ENCODE measurements at places on chromosomes 11 and 22. TPM values are rescaled to one million over a fixed set of nuclear protein-coding genes. Genes with fewer than 3 reads are reported as not detected.

The RFPL2 gene
- not detected for total RNA-seq

DNA sequence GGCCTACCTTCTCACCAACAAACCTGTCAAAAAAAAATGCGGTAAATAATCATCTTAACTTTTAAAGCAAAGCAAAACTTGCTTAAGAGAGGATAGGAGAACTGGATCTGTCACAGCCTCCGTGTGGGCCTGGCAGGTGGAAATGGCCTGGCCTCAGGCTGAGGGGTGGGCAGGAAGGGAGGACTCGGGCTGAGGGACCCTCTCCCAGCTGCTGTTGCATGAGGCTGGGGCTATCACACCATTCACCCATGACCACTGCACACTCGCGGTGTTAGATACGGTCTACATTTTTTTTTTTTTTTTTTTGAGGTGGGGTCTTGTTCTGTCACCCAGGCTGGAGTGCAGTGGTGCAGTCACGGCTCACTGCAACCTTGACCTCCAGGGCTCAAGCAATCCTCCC is 24.5 kb downstream of the ARHGAP1 start:
- H3K36me3 ChIP-seq: no peaks in the 10 kb centered on the region
- H3K27ac ChIP-seq: peak overlapping the region; percentile 78
- no peaks in the 10 kb centered on the region for H3K27me3 ChIP-seq
- H3K4me1 ChIP-seq: peaks cover 5% of the 10 kb centered on the region

DNA sequence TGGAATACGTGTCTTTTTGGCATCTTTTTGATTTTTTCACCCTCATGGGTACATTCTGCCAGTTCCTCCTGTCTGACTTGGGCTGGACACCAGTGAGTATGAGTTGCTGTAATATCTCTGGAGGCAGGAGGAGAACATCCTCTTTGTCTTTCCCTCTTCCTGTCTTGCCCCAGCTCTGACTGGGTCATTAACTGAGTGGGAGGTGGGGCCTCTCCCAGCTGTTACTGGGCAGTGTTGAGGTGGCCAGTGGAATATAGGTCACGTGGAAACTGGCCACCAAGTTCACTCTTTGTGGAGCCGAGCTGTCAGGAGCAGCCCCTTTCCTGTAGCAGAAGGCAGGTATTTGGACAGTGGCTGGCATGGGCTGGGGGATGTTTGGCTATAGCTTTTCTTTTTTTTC is 2.2 kb downstream of the GLB1L2 start:
- no peaks in the 10 kb centered on the region for H3K4me1 ChIP-seq
- H3K4me3 ChIP-seq: no peak overlapping the region
- DNase-seq: no peak
- no peak overlapping the region for H3K27ac ChIP-seq
- no peaks in the 10 kb centered on the region for H3K36me3 ChIP-seq

DNA sequence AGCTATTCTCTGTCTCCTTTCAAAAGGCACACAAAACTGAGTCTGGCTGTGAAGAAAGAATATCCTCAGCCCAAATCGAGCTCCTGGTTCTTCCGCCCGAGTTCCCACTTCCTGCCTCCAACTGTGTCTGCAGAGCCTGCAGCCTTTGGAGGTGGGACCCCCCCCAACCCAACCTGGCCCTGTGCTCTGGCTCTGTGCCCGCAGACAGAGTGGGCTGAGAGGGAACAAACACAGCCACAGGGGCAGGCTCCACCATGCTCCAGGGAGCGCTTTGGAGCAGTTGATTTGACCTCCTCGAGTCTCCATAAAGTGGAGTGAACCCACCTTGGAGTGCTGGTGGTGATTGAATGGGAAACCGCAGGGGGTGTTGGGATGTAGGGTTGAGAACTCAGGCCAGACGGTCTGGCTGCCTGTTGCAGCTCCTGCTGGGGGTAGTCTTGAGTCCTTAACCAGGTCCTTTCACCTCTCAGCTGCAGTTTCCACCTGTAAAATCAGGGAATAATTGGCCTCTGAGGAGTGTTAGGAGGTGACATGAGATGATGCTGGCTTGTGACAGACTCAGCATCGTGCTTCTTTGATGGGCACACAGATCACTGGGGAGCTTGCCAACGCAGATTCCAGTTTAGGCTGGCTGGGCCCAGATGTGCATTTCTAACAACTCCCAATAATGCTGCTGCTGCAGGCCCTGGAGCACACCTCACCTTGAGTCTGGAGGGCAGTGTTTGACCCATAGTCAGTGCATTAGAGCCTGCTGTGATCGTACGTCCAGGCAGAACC is 11.4 kb downstream of the DAGLA start:
- H3K27ac ChIP-seq: no peak overlapping the region
- no peak overlapping the region for H3K4me3 ChIP-seq
- DNase-seq: no peak
- no peaks in the 10 kb centered on the region for H3K27me3 ChIP-seq

GRCh38 chr11:62370743-62371440 is 33.6 kb downstream of the ASRGL1 start:
- H3K36me3 ChIP-seq: no peaks in the 10 kb centered on the region
- H3K27ac ChIP-seq: no peak overlapping the region
- no peak overlapping the region for H3K4me3 ChIP-seq
- no peak for DNase-seq

GRCh38 chr11:76850130-76850529 is 10.6 kb upstream of the ACER3 start:
- no peaks in the 10 kb centered on the region for H3K27me3 ChIP-seq
- no peak overlapping the region for H3K4me3 ChIP-seq
- no peak overlapping the region for H3K27ac ChIP-seq
- DNase-seq: no peak

GRCh38 chr11:85725510-85726258 is 39.7 kb upstream of the CCDC89 start:
- H3K4me1 ChIP-seq: no peaks in the 10 kb centered on the region
- no peak overlapping the region for H3K27ac ChIP-seq
- no peaks in the 10 kb centered on the region for H3K27me3 ChIP-seq
- no peak for DNase-seq

- H3K27me3 ChIP-seq: no peaks in the 10 kb centered on the region
- H3K27ac ChIP-seq: no peak overlapping the region
- H3K36me3 ChIP-seq: no peaks in the 10 kb centered on the region
Observed at GRCh38 chr11:64581057-64581523, 9.9 kb upstream of the SLC22A12 start.

The C11orf87 gene
- total RNA-seq: not detected

The ZNF408 gene
- total RNA-seq: 8.5 TPM

DNA sequence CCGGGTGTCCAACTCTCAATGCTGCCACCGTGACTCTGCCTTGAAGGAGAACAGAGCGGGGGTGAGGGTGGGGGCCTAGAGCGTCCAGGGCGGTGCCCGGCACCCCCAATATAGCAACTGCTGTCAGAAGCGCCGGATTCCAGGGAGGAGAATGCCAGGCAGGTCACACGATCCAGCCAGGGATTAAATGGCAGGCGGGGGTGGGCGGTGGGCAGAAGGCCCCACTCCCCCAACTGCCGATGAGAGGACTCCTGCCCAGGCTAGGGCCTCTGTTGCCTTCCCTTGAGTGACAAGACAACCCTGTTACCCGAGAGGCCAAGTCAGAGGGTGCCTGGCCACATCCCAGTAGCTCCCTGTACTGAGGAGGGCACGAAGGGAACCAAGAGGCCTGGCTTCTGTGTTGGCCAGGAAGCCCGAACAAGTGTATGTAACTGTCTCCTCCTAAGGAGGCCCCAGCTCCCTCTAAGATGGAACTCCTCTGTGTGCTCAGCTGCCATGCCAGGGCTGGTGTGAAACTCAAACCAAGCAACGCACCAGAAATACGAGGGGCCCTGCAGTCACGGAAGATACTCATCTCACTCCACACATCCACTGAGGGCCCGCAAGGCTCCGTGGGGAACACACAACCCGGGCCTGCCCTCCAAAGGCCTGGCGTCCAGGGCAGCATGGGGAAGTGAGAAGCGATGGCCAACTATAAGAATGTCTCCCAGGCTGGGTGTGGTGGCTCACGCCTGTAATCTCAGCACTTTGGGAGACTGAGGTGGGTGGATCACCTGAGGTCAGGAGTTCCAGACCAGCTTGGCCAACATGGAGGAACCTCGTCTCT is 3.0 kb downstream of the PACSIN3 start:
- peaks cover 21% of the 10 kb centered on the region for H3K4me1 ChIP-seq
- DNase-seq: no peak
- H3K27ac ChIP-seq: no peak overlapping the region
- H3K27me3 ChIP-seq: no peaks in the 10 kb centered on the region
- no peaks in the 10 kb centered on the region for H3K36me3 ChIP-seq

GRCh38 chr11:120807414-120808150 is 216.3 kb upstream of the TBCEL start:
- H3K4me1 ChIP-seq: no peaks in the 10 kb centered on the region
- H3K36me3 ChIP-seq: no peaks in the 10 kb centered on the region
- H3K4me3 ChIP-seq: no peak overlapping the region
- no peak overlapping the region for H3K27ac ChIP-seq
- DNase-seq: no peak

The GGT5 gene
- 23.1 TPM for total RNA-seq

- no peaks in the 10 kb centered on the region for H3K36me3 ChIP-seq
- no peak overlapping the region for H3K4me3 ChIP-seq
- DNase-seq: no peak
- H3K27ac ChIP-seq: no peak overlapping the region
- H3K4me1 ChIP-seq: peaks cover 6% of the 10 kb centered on the region
- H3K27me3 ChIP-seq: no peaks in the 10 kb centered on the region
Observed at GRCh38 chr22:45413013-45413367, 409 bp downstream of the SMC1B start.

DNA sequence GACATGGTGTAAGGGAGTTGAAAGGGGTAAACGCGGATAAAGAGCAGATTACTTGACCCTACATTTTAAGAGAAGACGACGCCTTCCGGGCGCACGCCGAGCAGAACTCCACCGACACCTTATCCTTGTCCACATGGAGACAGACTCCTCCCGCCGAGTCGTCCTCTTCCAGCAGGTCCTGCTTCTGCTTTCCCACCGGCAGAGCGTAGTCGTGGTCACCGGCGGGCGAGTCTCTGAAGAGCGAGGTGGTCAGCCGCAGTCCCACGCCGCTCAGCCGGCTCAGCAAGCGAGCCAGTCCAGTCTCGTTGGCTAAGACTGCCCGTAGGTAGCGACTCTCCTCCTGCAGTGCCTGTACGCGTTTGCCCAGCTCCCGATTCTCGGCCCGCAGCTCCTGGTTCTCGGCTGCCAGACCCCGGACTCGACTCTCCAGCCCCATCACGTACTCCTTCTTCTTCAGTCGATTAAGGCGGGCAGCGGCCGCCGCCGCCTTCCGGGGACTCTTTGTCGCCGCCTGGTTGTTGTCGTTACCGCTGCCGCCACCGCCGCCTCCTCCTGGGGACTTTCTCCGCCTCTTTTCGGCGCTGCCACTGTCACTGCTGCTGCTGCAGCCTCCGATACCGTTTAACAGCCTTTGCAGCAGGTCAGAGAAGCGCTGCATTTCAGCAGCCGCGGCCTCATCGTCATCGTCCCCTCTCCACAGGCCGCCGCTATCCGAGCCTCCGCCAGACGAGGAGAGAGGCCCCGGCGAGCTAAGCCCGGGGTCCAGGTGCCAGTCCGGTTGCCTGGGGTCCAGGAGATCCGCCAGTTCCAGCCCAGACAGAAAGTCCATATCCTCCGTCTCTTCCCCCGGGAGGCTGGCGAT is 945 bp downstream of the CREBZF start:
- peak overlapping the region; percentile 87 for H3K4me3 ChIP-seq
- H3K27ac ChIP-seq: peak overlapping the region; percentile 95
- DNase-seq: peak; percentile 61
- H3K27me3 ChIP-seq: no peaks in the 10 kb centered on the region

GRCh38 chr22:43273902-43274484 is 69.2 kb downstream of the SCUBE1 start:
- H3K27me3 ChIP-seq: no peaks in the 10 kb centered on the region
- DNase-seq: peak; percentile 35
- no peak overlapping the region for H3K4me3 ChIP-seq
- no peaks in the 10 kb centered on the region for H3K4me1 ChIP-seq
- no peaks in the 10 kb centered on the region for H3K36me3 ChIP-seq

DNA sequence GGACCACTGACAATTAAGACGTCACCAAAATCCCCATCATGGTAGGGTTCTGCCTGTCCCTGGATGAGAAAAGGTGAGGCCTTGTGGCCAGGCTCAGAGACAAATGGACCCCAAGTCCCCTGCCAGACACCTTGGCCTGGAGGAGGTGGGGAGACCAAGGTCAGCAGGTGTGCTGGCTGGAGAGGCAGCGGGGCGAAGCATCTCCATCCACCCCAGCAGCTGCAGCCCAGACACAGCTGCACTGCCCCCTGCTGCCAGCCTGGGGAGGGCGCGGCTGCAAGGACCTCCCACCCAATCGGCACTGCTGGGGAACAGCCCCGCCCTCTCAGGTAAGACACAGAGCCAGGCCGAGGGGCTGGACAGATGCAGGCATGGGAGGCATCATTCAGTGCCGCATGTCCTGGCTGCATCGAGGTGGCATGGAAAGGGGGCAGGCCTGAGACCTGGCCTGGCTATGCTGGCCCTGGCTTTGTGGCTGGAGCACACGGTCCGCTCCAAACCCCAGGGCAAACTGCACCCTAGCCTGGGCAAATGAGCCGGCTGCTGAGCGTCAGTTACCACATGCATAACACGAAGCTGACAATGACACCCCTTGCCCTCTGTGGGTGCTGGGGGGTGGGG is 12.2 kb upstream of the MFNG start:
- DNase-seq: no peak
- H3K4me3 ChIP-seq: no peak overlapping the region
- H3K27ac ChIP-seq: no peak overlapping the region
- no peaks in the 10 kb centered on the region for H3K4me1 ChIP-seq
- H3K36me3 ChIP-seq: no peaks in the 10 kb centered on the region

The OR52R1 gene
- not detected for total RNA-seq

- H3K27me3 ChIP-seq: no peaks in the 10 kb centered on the region
- H3K4me3 ChIP-seq: no peak overlapping the region
Observed at GRCh38 chr22:19062139-19062942, 59.9 kb downstream of the DGCR2 start.

The FXYD2 gene
- total RNA-seq: 4.6 TPM

DNA sequence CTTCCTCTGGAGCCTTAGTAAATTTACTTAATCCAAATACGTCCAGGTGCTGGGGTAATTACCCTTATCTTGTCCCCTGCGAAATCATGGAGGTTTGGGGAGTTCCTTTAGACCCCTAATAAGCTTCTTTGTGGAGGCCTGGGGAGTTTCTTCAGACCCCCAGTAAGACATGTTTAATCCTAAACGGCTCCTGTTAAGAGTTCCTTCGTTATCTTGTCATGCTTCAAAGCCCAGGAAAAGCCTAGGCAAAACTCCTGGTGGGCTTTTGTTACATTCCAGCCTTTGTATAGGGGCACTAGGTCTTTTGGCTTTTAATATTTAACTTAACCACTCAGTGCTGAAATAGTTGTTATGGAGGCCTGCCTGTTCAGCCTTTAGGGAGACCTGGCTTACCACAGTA is 18.1 kb upstream of the PAMR1 start:
- H3K27me3 ChIP-seq: no peaks in the 10 kb centered on the region
- peaks cover 6% of the 10 kb centered on the region for H3K4me1 ChIP-seq
- DNase-seq: no peak

GRCh38 chr11:85806876-85807275 is 4.1 kb downstream of the SYTL2 start:
- DNase-seq: no peak
- no peaks in the 10 kb centered on the region for H3K27me3 ChIP-seq
- H3K36me3 ChIP-seq: no peaks in the 10 kb centered on the region
- no peaks in the 10 kb centered on the region for H3K4me1 ChIP-seq

The CFAP300 gene
- total RNA-seq: 8.4 TPM

Data from uterus (tissue), 4 donors.